ENCODE measurements at places on chromosomes 16 and 17. TPM values are rescaled to one million over a fixed set of nuclear protein-coding genes. Genes with fewer than 3 reads are reported as not detected.
A peak's percentile ranks its signal among the peaks of the same experiment; 100 is the strongest.

Gene ZNF423
- not detected for total RNA-seq

Gene KRTAP4-4
- not detected for total RNA-seq

Gene SNX11
- total RNA-seq: 14.6 TPM

DNA sequence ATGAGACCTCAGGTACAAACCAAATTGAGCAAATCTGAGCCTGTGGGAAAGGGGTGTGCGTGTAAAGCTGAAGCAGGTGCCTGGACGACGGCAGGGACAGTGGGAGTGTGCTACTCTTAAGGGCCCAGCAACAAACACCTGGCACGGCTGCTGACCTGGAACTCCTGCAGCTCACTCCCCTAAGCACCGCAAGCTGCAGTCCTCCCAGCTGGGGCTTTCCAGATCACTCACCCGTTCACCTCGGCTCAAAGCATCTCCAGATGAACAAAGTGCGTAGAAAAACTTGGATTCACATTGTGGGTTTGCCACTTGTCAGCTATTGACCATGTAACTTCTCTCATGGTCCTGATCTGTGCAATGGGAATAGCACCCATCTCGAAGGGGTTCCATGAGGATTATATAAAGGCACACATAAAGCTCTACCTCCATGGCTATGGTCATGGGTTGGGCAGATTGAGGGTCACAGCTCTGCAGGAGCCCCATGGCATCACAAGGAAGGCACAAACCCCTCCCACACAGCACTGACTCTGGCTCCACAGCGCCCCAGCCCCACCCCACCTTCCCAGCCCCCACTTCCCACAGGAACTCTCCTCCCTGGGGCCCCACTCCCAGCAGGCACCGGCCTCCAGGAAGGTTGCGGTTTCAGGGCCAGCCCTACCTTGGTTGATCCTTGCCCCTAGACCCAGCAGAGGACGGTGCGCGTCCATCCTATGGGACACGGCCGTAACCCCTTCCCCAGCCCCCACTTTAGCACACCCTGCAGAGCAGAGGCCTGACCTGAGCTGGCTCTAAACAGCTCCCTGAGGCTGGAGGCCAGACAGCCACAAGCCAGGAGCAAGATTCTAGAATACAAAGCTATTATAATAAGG lies 21.9 kb downstream of the ST3GAL2 start:
- peak overlapping the region; percentile 71 for H3K27ac ChIP-seq
- no peaks in the 10 kb centered on the region for H3K27me3 ChIP-seq
- peaks cover 58% of the 10 kb centered on the region for H3K4me1 ChIP-seq
- no peak for DNase-seq
- H3K4me3 ChIP-seq: no peak overlapping the region

GRCh38 chr17:72171703-72172667 lies 51.2 kb downstream of the SOX9 start:
- H3K27me3 ChIP-seq: no peaks in the 10 kb centered on the region
- DNase-seq: no peak
- H3K4me3 ChIP-seq: no peak overlapping the region
- H3K4me1 ChIP-seq: peaks cover 5% of the 10 kb centered on the region
- no peak overlapping the region for H3K27ac ChIP-seq

DNA sequence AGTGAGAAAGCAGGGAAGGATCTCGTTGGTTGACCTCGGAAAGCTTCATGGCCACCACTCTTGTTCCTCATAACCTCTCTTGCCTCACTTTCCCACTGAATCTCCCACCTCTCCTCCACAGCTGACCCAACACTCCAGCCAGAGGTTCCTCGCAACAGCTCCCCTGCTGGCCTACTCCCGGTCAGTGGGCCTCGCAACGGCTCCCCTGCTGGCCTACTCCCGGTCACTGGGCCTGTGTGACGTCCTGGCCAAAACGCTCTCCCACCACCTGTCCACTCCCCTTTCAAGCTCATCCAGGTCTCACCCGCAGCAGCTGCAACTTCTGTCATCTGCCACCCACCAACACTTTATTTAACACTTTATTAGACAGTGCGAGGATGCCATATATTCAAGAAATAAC lies 149.1 kb downstream of the VPS53 start:
- no peaks in the 10 kb centered on the region for H3K27me3 ChIP-seq
- H3K36me3 ChIP-seq: peaks cover 2% of the 10 kb centered on the region
- no peak for DNase-seq
- no peak overlapping the region for H3K27ac ChIP-seq
- H3K4me1 ChIP-seq: peaks cover 14% of the 10 kb centered on the region
- no peak overlapping the region for H3K4me3 ChIP-seq

- H3K4me1 ChIP-seq: no peaks in the 10 kb centered on the region
- H3K4me3 ChIP-seq: no peak overlapping the region
Observed at GRCh38 chr16:67345401-67345800, 18.8 kb downstream of the LRRC36 start.

GRCh38 chr17:63479495-63480184 lies 2.8 kb downstream of the ACE start:
- H3K27ac ChIP-seq: no peak overlapping the region
- H3K4me3 ChIP-seq: no peak overlapping the region
- no peak for DNase-seq
- H3K4me1 ChIP-seq: peaks cover 70% of the 10 kb centered on the region
- H3K27me3 ChIP-seq: no peaks in the 10 kb centered on the region
- no peaks in the 10 kb centered on the region for H3K36me3 ChIP-seq

DNA sequence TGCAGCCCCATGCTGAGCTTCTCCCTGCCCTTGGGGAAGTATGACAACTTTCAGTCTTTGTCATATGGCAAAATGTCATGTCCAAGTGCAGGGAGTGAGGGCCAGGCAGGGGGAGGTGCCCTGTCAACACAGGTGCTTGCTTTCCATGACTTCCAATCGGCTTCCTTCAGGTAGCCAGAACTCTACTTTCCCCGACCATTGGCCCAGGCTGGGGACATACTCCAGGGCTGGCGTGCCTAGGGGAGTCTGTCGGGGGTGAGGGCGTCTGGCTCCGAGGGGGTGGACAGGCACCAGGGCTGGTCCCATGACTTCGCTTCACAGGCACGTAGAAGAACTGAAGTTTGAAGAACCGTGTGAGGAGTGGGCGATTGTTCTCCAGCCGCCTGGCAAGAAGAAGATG lies 19.8 kb upstream of the PIK3R6 start:
- DNase-seq: no peak
- H3K36me3 ChIP-seq: no peaks in the 10 kb centered on the region
- no peak overlapping the region for H3K27ac ChIP-seq
- no peak overlapping the region for H3K4me3 ChIP-seq
- no peaks in the 10 kb centered on the region for H3K27me3 ChIP-seq

GRCh38 chr17:62681939-62682381 lies 54.5 kb downstream of the MRC2 start:
- H3K4me3 ChIP-seq: no peak overlapping the region
- H3K27me3 ChIP-seq: no peaks in the 10 kb centered on the region
- no peak overlapping the region for H3K27ac ChIP-seq
- no peaks in the 10 kb centered on the region for H3K36me3 ChIP-seq
- no peaks in the 10 kb centered on the region for H3K4me1 ChIP-seq

DNA sequence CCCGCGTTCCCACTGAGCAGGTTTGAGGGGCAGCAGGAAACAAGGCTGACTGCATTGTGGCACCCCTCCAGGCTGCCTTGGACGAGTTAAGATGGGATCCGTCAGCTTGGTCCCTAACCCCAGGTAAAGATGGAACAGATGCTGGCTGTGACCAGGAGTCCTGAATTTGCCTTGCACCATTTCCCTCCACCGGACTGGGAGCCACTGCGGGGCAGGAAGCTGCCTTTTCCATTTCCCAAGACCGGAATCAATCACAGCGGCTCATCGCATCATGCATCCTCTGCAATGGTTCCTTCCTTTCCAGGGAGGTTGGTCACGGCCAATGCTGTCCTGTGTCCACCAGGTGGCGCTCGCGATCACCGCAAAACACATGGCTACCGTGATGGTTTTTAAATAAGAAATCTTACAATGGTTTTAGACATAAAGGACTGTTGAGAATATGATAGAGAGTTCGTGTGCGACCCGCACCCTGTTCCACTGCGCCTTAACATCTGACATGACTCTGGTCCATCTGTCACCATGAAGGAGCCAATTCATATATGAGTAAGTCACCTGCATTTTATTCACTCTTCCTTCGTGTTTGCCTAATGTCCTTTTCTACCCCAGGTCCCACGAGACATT lies 6.8 kb upstream of the MEAK7 start:
- no peak overlapping the region for H3K27ac ChIP-seq
- no peaks in the 10 kb centered on the region for H3K27me3 ChIP-seq
- H3K4me3 ChIP-seq: peak overlapping the region; percentile 53
- peak; percentile 91 for DNase-seq
- no peaks in the 10 kb centered on the region for H3K36me3 ChIP-seq

DNA sequence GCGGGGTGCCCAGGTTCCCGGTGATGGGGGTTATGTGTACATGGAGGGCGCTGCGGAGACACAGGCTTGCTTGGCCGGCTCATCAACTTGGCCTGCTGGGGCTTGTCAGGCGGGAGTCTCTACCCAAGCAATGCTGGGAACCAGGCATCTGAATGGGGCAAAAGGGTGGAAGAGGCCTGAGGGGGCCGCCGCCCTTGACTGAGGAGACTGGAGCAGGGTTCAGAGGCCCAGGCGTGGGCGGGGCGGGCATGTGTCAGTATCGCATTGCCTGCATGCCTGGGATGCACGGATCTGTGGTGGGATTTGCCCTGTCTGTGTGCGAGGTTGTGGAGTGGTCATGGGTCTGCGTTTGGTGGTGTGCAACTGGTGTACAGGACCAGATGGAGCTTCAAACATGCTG lies 21.1 kb downstream of the ARHGAP23 start:
- DNase-seq: no peak
- H3K4me1 ChIP-seq: no peaks in the 10 kb centered on the region
- H3K36me3 ChIP-seq: no peaks in the 10 kb centered on the region
- H3K4me3 ChIP-seq: no peak overlapping the region
- H3K27ac ChIP-seq: no peak overlapping the region

- no peak overlapping the region for H3K27ac ChIP-seq
- DNase-seq: no peak
- peaks cover 23% of the 10 kb centered on the region for H3K36me3 ChIP-seq
- H3K4me3 ChIP-seq: no peak overlapping the region
Observed at GRCh38 chr17:78991906-78992532, 12.3 kb upstream of the LGALS3BP start.

Measured in Karpas-422 (cell line).